ENCODE measurements at places on chromosomes 5 and 9.

- DNase-seq, result no peak
Measured at GRCh38 chr5:103706939-103707682, 144.5 kb upstream of the NUDT12 start.

- DNase-seq, result no peak
Measured at GRCh38 chr5:180170106-180170809, 38.8 kb downstream of the RASGEF1C start.

- DNase-seq, result no peak
Measured at GRCh38 chr5:148085310-148085709, 21.5 kb downstream of the SPINK5 start.

DNA sequence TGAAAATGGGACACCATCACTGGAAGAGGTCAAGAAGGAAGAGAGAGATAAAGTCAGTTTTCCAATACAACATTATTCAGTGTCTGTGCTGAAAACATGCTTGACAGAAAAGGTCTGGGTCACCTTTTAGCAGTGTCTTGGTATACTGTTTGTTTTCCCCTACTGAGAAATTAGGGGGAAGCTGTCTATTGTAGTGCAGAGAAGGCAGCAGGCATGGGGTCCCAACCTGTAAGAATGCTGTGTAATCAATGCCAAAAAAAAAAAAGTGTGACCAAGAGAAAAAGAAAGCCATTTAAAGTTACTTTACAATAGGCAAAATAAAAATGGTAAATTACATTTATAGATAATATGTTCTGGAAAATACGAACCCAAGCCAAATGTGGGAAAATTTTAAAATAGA lies 139.3 kb downstream of the RAB3C start:
- no peak for DNase-seq

DNA sequence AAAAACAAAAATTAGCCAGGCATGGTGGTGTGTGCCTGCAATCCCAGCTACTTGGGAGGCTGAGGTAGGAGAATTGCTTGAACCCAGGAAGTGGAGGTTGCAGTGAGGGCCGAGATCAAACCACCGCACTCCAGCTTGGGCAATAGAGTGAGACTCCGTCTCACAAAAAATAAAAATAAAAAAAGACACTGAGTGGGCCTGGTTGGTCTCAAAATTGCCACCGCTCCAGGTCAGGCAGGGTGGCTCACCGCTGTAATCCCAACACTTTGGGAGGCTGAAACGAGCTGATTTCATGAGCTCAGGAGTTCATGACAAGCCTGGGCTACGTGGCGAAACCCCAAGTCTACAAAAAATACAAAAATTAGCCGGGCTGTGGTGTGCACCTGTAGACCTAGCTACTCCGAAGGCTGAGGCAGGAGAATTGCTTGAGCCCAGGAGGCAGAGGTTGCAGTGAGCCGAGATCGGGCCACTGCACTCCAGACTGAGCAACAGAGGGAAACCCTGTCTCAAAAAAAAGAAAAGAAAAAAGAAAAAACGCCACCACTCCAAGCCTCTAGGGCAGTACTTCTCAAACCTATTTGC lies 1.8 kb downstream of the STK10 start:
- no peak for DNase-seq

- no peak for DNase-seq
Measured at GRCh38 chr5:26432386-26432785, 606.0 kb downstream of the CDH9 start.

- no peak for DNase-seq
Measured at GRCh38 chr5:94094793-94095441, 353.5 kb upstream of the POU5F2 start.

DNA sequence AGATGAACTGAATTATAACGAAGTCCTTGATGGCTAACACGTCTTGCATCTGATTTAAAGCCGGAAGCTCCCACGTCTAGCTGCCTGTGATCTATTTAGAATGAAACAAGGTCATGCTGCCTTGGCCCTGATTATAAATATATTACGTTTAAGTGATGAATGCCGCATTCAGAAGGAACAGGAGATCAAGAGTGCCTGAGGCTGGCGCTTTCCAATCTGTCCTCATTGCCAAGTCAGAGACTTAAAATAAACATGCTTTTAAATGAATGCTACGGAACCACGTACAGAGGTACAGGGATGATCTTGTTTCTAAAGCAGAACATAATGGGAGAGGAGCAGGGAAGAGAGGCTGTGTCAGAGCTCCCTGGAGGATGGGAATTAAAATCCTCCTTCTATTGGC lies 292.8 kb downstream of the TLE1 start:
- DNase-seq, result no peak

GRCh38 chr9:127195976-127196825 lies 68.4 kb upstream of the GARNL3 start:
- no peak for DNase-seq

DNA sequence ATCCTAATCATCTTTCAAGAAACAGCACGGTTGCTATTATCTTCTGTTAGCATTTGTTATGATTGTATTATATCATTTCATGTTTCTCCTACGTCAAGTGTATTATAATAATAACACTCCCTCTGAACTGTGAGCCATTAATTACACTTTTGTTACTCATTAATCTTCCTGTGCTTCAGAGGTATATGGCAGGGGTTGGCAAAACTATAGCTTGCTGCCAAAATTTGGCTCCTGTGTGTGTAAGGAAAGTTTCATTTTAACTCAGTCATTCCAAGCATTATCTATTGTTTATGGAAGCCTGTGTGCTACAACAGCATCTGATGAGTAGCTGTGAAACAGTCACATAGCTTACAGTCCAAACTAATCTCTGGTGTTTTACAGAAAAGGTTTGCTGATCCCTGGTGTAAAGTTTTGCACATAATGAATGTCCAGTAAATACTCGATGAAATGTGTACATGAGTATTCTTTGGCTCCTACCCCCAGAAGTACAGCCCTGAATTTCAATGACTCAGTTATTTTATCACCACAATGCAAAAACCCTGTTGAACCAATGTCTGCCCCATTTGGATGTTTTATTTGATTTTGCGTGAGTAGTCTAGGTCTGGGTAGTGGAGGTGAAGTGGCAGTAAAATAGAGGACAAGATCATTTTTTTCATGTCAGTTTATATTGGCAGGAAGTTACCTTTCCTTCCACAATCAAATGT lies 648.2 kb downstream of the MAT2B start:
- no peak for DNase-seq

DNA sequence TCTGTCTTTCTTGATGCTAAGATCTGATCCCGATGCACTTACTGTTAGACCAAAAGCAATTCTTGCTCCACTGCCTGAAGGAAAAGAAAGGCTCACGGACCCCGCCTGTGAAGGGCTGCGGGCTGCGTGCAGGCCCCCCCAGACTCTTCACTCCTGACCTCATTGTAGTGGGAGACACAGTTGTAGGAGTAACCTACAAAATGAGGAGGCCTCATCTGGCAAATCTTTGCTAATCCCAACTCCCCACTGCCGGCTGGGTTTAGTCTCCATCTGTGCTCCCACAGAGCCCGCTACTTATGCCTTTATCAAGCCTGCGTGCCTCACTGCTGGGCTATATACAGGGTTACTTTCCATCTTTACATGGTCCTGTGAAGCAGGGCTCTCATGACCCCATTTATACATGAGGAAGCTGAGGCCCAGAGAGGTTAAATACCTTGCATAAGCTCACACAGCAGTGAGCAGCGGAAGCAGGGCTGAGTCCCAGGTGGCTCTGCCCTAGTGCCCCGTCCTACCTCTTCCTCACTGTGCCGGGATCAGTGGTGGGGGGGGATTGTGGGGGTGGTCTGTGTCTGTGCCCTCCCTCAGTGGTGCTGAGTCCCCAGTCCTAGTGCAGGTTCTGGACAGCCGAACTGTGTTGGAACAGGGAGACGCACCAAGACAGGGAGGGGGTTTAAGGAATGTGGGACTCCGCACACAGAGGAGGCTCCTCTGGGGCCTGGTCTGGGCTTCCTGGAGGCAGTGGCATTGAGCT lies 43.9 kb upstream of the RNF130 start:
- DNase-seq, result no peak

DNA sequence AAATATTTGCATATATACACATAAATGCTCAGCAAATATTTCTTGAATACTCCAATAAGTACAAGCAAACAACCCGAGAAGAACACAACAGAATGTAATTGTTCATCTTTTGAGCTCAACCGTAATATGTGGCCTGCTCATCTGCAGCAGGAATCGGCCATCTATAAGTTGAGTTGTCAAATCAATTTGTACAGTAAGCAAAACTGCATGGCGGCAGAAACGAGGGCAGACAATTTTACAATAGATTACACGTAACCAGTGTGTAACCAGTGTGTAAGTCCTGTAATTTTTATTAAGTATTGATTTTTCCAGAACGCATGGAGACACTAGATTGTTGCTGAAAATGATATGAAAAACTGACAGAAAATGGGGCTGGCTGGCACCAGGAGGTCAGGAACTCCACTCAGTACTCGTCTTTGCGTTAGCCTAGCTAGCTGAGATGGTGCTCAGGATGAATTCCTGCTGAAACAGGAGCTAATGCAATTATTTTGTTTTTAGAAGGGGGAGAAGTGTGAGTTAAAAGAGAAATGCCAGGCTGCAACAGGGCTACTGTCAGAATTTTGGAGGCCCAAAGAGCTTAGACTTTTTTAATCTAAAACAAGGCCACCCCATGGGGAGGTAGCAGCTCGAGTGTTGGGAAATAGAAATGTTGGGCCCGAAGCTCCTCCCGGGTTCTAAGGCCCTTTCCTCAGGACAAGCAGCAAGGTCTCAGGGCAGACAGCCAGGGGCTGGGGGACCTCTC lies 682 bp downstream of the DHX29 start:
- no peak for DNase-seq

DNA sequence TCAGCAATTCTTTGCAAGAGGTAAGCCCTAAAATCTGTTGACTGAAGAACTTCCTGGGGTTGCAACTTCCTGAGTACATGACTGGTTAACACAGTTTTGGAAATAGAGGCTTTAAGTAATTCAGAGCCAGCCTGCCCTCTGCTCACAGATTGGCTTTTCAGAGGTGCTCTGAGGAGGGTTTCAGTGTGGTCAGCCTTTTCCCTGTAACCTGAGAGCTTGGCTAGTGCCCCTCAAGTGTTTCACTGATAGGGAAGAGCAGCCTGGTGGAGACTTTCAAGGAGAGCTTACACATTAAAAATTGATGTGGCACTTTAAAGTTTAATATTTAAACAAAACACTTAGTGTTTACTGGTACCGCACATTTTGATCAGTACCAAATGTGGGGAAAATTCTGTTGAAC lies 56.7 kb upstream of the FOXB2 start:
- no peak for DNase-seq

- no peak for DNase-seq
Measured at GRCh38 chr5:110917161-110917875, 154.2 kb upstream of the TSLP start.

DNA sequence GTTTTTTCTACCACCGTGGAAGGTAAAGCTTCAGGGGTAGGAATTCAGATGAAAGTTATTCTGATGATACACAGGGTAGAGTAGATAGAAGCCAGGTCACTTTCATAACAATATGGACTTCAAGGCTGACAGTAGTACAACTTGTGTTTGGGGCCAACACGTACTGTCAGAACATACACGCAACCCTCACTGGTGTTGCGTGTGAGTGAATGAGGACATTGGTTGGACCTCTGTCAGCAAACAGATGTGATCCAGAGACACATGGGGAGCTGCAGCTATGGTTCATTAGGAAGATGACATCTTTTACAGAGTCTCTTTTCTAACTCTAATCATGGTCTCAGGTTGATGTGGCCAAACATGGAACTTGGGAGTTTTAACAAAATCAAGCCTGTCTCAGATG lies 70.1 kb upstream of the MOCS2 start:
- DNase-seq, result no peak

DNA sequence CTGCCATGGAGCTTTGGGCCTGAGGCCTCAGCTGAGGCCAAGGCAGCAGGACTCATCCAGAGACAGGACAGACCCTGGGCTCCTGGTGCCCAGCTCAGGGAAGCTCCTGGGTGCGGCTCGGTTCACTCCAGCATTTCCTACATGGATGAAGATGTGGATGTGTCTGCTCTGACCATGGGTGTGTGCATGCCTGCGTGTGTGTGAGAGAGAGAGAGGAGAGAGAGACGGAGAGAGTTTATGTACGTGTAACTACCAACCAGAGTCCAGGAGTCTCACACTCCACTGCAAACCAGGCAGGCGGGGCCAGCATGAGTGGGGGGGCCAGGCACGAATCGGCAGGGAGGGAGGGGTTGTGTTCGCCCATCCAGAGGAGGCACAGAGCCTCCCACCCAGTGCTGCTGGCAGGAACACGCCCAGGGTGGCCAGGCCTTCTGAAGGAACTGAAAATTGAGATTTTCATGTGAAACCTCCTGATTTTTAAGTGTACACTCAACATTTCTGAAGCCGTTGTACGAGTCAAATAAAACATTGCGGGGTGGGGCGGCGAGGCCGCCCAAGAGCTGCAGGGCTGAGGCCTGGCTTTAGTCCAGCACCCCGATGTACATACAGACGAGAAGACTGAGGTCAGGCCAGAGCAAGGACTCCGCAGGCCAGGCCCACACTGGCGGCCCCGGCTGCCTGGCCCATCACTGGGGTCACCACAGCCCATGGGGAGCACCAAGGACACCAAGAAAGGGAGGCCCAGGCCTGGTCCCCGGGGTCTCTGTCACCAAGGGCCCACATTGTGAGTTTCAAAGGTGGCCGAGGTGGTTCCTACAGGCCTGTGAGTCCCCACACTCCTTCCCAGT lies 88.7 kb downstream of the ADAMTS2 start:
- no peak for DNase-seq

DNA sequence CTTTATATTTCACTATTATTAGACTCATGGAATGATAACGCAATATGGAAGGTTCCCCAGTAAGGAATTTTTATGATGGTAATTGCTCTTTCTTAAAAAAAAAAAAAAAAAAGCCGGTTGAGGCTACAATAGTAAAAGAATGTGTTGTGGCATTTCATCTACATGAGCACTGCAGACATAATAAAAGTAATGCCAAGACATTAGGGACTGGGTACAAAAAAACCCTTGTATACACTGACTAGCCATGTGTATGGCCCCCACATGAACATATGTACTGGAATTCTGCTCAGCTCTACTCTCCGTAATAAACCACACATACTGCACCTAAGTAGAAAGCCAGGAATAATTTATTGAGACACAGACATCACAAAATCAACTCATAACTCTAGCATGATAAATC lies 218.4 kb downstream of the ADAMTS6 start:
- no peak for DNase-seq

- DNase-seq, result no peak
Measured at GRCh38 chr5:112586596-112587062, 151.1 kb upstream of the APC start.

DNA sequence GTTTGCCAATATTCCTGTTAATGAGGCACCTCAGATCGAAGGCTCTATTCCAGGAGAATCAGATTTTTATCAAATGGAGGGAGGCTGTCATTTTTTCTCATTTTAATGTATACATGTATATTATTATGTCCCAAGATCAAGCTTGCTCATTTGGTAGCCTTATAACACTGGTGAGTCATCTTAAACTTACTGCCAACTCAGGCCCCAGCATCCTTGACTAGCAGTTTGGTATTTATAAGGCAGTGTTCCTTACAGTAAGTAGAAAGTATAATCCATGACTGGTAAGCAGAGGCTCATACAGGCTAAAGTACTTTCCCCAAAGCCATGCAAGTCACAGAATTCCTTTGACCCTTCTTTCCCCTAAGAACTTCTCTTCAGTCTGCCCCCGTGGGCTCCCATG lies 90.7 kb upstream of the NR3C1 start:
- DNase-seq, result no peak

GRCh38 chr9:91043811-91044175 lies 242.2 kb downstream of the SYK start:
- no peak for DNase-seq

- DNase-seq, result no peak
Measured at GRCh38 chr9:121778252-121779225, 127.1 kb downstream of the DAB2IP start.

All from CD4-positive, alpha-beta T cell treated with Interleukin-1 beta for 1 hour (primary cell).